ENCODE measurements at places on chromosomes 5 and 9.

GRCh38 chr5:178544166-178544834, 45.9 kb downstream of the COL23A1 start:
- DNase-seq: no peak

- no peak for DNase-seq
These were observed 38.7 kb upstream of the NEK6 start for GRCh38 chr9:124218987-124219461.

DNA sequence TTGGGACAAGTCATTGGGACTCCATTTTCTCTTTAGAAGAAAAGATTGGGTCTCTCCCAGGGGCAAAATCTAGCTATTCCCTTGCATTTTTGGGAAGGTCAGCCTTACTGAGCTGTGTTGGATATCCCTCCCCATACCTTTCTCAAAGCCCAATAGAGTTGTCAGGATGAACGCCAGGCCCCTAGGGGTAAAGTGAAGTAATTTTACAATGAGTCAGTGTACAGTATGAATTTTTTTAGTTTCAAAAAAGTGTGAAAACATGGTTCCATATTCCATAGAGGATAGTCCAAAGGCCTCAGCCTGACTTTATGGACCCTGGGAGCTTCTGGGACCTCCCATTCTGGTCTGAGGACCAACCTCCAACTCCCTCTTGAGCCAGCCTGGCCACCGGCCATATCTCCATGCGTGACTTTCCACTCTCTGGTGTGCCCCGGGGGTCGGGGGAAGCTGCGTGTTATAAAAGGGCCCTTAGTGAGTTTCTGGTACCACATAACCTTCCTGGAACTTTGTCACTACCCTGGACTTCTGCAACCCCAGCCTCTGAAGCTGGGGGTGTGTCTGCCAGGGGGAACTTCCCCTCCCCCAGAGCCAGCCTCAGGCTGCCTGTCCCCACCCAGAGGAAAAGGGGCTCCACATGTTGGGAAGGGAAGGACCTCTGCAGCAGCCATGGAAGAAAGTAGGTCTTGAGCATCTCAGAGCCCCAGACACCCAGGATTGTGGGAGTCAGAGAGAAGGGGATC, 52.4 kb upstream of the SYNPO start:
- DNase-seq: no peak

GRCh38 chr5:36901856-36902255, 25.3 kb downstream of the NIPBL start:
- DNase-seq: no peak

GRCh38 chr5:65796751-65797316, 74.8 kb downstream of the NLN start:
- no peak for DNase-seq

- no peak for DNase-seq
These were observed 21.7 kb downstream of the F2RL2 start for GRCh38 chr5:76601470-76601869.

DNA sequence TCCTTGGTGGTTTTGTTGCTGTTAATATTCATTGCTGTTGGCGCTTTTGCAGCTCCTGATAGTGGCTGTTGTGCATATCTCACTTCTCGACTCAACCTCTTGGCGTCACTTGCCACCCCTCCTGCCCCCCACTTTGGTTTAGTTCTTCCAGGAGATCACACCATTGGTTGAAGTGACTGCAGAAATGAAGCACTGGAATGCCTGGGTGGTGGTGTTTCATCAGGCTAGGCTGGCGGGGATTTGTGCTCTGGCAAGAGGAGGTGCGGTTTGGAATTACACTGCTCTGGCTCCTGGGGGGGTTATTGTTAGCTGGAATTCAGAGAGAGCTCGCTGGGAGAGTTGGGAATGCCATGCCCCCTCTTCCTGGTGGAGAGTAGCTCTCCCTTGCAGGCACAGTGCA, 11.5 kb downstream of the PRRC2B start:
- no peak for DNase-seq

DNA sequence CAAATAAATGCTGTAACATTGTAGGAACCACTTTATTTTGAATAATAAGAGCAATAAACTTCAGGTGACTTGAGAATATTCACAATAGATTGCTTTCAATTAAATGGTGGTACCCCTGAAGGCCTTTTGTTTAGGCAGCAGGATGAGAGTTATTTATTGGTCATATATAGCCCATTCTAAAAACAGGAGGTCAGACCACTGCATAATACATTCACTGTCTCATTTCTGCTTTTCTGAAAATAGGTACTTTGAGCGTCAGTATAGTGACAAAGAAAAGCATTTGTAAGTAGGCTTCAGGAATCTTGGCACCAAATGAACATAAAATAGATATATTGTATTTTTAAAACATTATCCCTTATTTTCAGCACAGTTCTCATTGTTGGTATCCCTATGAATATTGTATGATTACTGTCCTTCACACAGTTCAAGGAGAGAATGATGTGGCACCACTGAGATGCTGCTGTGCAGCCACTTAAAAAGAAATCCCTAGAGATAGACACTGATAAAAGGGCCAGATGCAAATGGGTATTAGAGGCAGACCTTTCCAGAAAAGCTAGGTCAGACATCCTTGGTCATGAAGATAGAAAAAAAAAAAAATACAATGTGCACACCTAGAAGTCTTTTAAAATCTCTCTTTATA, 381.8 kb upstream of the ST8SIA4 start:
- no peak for DNase-seq

DNA sequence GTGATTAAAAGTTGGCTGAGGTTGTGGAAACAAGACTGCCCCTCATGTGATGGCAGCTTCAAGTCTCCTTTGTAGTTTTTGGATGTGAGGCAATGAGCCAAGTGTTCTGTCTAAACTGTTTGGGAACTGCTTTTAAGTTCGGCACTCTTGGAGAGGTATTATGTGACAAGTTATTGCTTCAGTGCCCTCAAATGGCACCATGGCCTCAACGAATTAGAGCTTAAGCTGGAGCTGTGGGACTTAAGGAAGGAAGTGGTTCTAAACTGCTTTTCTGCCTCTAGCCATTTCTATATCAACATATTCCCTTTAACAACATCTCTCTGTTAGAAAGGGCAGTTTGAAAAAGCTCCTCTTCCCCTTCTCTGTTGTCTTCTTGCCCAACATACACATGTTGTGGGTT, 227.7 kb downstream of the RFK start:
- DNase-seq: no peak

DNA sequence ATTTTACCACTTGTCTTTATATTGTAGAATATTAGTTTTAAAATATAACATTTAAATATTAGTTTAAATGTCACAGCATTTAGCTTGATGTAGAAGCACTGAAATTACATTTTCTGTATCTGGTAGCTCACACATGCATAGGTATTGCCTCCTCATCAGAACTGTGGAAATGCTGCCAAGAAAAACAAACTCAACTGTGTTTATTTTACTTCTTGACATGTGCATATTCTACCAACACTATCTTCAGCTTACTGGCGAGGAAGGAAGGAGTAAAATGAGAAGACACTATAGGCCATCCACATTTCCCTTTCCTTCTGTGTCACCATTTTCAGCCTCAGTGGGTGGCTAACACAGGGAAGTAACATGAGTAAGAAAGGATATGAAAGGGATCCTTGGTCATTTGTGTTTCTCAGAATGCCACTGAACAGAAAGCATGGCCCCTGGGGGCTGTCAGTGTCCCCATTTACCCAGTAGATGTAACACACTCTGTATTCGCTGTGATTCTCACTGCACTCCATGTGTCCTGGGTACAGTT, 81.0 kb upstream of the HTR4 start:
- DNase-seq: no peak

GRCh38 chr9:122930541-122931225, 629 bp downstream of the ZBTB26 start:
- DNase-seq: no peak

Data from stimulated activated CD4-positive, alpha-beta T cell treated with anti-CD3 and anti-CD28 coated beads, TNF-alpha, amount 100 ng/mL, for 4 hours (primary cell).